Activated T-cell treated with anti-CD3 and anti-CD28 coated beads, Interleukin-2, amount 50 U/mL, for 72 hours (primary cell): ENCODE measurements at places on chromosomes 4 and X.
A peak's percentile ranks its signal among the peaks of the same experiment; 100 is the strongest.

DNA sequence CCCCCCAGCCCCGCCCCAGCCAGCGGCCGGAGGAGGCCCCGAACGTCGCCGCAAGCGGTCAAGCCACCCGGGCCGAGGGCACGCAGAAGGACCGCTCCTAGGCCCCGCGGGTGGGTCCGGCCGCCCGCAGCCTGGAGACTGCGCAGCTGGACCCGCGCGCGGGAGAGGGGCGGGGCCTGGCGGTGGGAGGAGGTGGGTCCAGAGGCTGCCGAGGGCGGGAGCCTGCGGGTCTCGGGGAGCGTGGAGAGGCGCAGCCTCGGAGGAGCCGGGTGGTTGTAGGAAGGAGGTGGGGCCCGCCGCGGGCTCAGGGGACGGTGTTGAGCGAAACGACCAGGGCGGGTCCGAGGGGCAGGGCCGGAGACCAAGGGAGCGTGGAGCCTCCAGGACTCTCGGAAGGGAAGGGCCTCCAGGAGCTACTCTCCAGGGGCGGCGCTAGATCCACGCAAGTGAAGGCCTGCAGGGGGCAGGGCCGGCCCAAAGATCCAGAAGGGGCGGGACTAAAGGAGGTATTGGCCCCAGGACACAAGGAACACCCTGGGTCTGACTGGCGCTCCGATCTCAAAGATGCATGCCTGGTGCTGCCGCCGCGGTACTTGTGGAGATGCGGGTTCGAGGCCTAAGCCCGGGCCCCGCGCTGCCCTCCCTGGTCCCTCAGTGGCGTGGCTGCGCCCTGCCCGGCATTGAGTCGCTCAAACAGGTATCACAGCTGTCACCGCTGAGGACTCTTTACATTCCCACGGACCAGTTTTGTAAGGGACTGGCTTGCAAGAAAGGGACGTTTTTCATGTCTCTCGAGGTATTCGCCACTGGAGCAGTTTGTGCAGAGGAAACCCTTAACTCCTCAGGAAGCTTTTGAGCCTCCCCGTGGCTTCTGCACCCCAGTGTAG is 5.9 kb downstream of the TIMM17B start:
- DNase-seq: peak; percentile 83

GRCh38 chr4:37522996-37523395 is 163.2 kb downstream of the RELL1 start:
- DNase-seq: no peak

DNA sequence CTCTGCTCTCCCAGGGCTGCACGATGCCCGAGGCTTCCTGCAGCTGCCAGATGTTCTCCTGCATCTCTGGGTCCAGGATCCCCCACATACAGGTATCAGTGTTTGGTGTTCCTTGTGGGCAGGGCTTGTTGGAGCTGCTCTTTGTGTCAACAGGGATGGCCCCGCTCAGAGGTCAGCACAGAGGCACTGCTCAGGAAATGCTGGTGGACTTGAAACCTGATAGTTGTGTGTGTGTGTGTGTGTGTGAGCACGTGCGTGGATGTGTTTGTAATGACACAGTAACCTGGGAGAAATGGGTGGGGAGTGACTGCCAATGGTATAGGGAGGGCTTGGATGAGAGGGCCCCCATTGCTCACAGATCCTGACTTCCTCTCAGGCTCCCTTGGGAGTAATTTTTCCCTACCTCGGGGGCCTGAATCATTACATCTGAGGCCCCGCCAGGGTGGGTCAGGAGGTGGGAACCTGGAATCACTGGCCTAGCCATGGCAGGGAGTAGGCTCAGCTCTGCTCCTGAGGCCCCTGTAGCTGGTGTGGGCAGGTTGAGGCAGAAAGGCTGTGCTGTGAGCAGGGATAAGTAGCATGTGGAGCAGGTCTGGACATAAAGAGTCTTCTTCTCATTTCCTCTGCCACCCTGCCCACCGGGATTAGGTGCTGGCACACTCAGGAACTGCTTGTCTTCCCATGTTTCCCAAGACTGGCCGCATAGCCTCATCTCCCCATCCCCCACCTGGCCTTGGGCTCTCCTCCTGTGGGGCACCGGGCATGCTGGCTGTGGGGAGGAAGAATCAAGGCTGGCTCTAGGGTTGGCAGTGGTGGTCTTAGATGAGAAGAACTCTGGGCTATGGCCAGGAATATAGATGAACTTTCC is 2.5 kb upstream of the EFNB1 start:
- DNase-seq: no peak

GRCh38 chr4:7233601-7234000 is 41.3 kb downstream of the SORCS2 start:
- no peak for DNase-seq

GRCh38 chr4:58111818-58112217 is 1001.6 kb upstream of the IGFBP7 start:
- no peak for DNase-seq

DNA sequence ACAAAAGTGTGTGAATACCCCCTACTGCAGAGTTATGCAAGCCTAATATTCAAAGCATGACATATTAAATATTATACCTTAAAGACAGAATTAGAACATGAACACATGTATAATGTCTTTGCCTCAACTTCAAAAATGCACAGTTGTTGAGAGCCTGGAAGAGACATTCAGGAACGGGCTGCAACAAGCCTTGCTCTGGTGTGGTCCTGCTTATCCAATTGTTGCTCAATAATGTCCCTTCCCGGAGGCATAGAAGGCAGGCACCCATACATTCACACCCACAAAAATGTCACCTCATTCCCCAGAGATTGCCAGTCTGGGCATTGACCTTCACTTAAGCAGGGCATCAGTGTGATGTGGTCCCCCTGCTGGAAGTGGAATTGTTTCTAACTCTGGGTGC is 238.8 kb downstream of the CBR4 start:
- no peak for DNase-seq

DNA sequence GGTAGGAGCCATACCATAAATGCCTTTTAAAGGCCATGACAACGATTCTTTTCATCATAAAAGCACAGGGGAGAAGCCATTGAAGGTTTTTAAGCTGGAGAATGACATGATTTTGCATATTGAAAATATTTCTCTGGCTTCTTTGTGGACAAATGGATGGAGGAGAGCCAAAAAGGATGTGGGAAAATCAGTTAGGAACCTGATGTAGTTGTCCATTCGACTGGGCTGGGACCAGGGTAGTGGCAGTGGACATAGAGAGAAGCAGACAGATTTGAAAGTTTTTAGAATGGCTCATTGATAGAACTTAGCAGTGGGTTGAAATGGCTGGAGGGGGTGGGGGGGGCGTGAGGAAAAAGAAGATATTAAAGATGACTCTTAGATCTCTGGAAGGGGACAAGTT is 19.7 kb upstream of the MSN start:
- no peak for DNase-seq

- no peak for DNase-seq
These were observed 8.6 kb downstream of the KDM6A start for GRCh38 chrX:44881549-44881948.

DNA sequence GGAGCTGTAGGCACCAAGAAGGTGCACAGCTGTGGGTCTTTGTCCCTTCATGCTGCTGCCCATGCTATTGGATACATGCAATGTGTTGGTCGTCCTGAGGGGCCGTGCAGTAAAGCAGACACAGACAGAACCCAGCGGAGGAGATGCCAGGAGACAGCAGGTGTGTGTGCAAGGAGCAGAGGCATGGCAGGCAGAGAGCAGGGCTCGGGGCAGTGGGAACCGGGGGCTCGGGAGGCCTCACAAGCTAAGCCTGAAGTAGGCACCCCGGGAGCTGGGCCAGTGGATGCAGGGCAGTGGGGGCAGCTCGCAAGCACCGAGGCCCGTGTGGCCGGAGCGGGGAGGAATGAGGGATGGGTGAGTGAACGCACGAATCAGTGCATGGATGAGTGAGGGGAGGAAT is 13.2 kb downstream of the HTRA3 start:
- no peak for DNase-seq

- DNase-seq: no peak
These were observed 1240.7 kb downstream of the C4orf33 start for GRCh38 chr4:130336585-130337217.

DNA sequence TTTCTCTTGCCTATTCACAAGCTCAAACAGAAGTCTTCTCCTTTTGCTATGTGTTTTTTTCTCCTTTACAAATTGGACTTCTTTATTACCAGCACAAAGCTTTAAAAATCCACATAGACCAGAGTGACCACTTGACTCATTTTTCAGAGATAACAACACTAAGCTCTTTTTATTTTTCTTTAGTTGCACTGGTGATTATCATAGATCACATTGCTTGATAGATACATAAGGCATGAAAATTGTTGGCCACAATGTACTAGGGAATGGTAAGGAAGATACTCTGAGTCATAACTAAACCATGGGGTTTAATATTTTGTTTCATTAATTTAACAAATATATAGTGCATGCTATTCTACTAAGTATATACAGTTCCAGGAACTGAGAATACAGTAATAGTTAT is 159.0 kb downstream of the GASK1B start:
- no peak for DNase-seq

GRCh38 chr4:12414181-12414812 is 985.6 kb upstream of the HS3ST1 start:
- no peak for DNase-seq

GRCh38 chr4:84952004-84952403 is 14.5 kb downstream of the WDFY3 start:
- DNase-seq: no peak

DNA sequence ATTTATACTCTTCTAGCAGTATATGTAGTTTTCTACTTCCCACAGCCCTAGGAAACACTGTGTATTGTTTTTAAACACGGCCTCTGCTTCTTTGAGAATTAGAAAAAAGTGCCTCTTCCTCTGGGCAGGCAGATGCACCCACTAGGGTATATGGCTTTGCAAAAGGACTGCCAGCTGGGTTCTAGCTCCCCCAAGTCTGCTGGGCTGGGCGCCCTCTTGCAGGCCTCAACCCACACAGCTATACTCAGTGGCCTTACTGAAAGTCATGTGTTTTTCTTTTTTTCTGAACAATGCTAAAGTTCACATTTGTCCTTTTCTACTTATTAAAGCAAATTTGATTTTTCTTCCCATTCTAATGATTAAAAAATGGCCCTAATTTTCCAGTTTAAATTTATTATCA is 35.5 kb upstream of the BMPR1B start:
- no peak for DNase-seq

DNA sequence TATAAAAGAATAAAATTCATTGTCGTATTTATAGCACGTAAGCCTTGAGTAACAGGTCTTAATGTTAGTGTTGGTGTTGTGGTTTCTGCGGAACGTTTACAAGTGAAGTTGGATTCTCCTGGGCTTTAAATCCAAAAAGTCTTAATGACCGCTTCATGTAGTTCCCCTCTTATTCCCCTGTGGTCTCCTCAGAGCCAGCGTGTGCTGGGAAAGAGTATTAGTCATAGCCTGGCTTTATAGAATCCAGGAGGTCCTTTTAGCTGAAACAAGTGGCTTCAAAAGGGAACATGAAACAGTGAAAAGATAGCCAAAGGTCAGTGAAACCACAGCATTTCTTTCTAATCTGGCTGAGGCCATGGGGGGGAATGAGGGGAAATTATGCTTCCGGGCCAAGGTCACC is 79.1 kb downstream of the CLCN4 start:
- no peak for DNase-seq

- no peak for DNase-seq
These were observed 79.5 kb downstream of the RASGEF1B start for GRCh38 chr4:81392164-81392563.

DNA sequence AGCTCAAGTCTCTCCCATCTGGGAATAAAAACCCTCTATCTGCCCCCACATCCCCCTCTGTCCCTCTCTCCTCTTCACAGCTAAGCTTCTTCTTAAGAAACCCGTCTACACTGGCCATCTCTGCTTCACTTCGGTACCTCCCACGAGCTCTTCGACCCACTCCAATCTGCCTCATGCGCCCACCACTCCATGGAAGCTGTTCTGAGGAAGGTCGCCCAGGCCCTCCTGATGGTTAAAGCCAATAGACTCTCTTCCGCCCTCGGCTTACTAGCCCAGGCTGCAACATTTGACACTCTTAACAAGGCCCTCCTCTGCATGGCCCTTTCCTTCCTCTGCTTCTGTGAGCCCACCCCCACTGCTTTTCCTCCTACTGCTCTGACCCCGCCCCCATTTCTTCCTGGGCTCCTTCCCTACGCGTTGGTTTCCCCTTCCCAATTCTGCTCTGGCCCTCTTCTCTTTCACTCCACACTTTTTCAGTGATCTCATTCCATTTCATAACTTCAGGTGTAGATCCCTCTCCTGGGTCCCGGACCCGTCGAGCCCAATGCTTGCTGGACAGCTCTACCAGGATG is 11.8 kb downstream of the IQSEC2 start:
- DNase-seq: no peak

GRCh38 chrX:54029529-54030143 is 14.6 kb downstream of the PHF8 start:
- no peak for DNase-seq

- DNase-seq: no peak
These were observed 177.8 kb upstream of the ETNPPL start for GRCh38 chr4:108940634-108941033.

DNA sequence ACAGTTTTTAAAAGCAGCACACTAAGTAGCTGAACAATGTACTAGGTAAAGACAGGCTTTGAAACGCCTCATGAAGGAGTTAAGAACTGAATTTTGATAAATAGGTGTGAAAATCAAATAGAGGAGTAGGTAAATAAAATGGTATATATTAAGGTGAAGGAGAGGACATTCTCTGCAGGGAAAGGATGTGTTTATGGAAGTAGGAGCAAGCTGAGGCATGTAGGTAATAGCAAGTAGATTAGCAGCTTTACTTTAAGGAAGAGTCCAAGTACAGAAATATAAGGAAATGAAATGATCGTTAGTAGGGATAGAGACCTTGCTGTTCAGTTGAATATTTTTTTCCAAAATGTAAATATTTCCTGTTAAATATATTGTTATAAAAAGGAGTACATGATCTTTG is 12.5 kb downstream of the METAP1 start:
- DNase-seq: no peak

DNA sequence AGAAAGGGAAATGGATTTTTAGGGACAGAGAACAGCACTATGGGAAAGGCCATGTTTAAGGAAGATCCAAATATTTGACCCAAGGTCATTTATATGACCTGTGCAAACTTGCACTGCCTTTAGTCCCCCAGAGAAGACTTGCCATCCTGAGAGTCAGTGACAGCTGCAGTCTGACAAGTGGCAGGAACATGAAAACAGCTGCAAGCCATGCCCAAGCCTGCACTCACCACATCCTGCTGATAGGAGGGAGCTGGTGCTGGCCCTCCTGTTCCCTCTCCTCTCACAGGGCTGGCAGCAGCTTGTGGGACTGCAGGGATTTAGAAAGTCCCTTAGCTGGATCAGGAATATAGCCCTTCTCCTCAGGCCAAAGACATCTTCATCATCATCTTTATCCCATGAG is 187.7 kb downstream of the RAP1GDS1 start:
- DNase-seq: no peak

DNA sequence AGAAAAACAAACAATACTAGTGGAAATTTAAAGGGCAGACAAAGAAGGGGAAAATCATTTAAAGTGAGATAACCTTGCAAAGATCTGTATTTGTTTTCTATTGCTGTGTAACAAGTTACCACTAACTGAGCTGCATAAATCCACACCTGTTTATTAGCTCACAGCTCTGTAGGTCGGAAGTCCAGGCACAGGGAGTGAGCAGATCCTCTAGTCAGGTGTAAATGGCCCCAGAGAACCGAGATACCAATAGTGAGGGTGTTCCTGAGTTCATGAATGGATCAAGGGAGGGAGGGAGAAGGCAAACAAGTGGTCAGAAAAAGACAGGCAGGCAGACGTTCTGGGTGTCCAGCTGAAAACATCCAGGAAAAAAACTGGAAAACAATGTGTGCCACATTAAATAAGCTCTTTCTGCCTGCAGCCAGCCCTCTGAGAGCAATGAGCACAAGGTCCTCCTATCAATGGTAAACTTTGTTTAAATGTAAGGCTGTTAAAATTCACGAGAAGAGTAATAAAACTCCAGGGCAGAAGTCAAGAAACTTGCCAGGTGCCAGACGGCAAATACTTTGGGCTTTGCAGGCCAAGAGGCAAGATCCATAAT is 25.0 kb downstream of the ADGRA3 start:
- no peak for DNase-seq

- no peak for DNase-seq
These were observed 69.8 kb downstream of the TBL1X start for GRCh38 chrX:9534686-9535085.
